ENCODE measurements at places on chromosomes 13 and 19.

GRCh38 chr19:1225440-1226226 lies 12.2 kb downstream of the CBARP start:
- DNase-seq: no peak

DNA sequence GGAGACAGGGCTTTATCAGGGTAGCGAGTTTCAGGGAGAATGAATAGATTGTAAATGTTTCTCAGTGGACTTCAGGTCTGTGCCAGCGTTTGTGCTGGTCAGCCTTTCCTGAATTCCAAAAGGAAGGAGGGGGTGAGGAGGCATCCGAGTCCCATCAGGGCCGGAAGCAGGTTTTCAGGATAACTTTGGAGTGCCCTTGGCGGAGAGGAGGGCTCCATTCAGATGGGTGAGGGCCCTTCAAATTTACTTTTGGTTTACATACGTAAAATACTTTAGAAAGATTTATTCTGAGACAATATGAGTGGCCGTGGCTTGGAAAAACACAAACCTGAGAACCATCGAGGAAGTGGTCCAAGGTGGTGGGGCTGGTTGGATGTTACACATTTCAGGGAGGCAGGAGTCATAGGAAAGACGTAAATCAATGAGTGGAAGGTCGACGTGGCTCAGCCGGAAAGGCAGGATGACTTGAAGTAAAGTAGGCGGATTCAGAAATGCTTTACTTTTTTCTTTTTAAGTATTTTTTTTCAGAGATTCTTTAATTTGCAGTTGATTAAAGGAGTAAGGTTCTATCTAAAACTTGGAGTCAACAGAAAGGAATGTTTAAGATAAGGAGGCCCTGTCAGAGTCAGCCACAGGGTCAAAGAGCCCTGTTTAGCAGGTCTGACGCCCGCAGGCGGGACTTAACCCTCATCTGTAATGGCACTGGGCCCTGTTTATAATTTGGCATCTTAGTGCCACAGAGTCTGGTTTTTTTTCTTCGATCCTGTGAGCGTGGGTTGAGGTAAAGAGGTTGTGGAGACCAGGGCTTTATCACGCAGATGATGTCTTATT lies 32.8 kb downstream of the ATP11A start:
- no peak for DNase-seq

GRCh38 chr19:30449673-30450072 lies 77.5 kb downstream of the ZNF536 start:
- DNase-seq: no peak

DNA sequence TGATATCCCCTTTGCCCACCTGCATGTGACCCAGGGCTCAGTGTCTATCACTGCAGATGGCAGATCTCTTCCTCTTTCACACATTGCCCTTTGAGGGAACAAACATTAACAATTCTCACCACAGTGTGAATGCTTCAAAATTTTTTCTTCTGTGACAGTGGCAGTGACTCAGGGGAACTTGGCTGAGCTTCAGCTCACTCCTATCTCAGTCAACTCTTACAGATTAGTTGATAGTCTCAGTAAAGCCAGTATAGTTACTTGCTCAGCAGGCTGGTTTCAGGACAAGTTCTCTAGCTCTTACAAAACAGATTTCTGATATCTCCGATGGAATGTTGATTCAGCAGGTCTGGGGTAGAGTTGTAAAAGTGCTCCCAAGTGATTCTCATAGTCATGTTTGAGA lies 166.9 kb downstream of the DLEU7 start:
- no peak for DNase-seq

GRCh38 chr19:46697204-46697960 lies 19.5 kb downstream of the PRKD2 start:
- DNase-seq: peak; percentile 93

- no peak for DNase-seq
These were observed 6.0 kb upstream of the ZNF765 start for GRCh38 chr19:53388904-53389303.

- DNase-seq: no peak
These were observed 95.8 kb downstream of the WASF3 start for GRCh38 chr13:26653310-26653709.

DNA sequence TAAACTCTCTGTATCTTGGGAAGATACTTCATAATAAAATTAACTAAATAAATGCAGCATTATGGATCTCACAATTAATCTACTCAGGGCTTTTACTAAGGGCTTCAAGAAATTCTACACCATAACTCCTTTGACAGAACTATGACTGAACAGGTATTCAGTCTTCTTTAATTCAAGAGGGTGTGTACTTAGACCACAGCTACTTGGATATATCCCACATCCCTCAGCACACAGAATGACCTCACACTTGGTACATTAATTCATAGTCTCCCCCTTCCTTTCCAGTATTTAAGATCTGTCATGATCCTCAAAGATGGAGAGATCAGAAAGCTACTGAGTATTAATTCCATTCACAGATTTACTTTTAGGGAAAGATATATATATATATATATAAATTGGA lies 11.6 kb downstream of the DIAPH3 start:
- DNase-seq: no peak

GRCh38 chr19:23868630-23869029 lies 46.1 kb upstream of the ZNF726 start:
- no peak for DNase-seq

GRCh38 chr19:2239771-2240770 lies 3.4 kb downstream of the SF3A2 start:
- DNase-seq: no peak

DNA sequence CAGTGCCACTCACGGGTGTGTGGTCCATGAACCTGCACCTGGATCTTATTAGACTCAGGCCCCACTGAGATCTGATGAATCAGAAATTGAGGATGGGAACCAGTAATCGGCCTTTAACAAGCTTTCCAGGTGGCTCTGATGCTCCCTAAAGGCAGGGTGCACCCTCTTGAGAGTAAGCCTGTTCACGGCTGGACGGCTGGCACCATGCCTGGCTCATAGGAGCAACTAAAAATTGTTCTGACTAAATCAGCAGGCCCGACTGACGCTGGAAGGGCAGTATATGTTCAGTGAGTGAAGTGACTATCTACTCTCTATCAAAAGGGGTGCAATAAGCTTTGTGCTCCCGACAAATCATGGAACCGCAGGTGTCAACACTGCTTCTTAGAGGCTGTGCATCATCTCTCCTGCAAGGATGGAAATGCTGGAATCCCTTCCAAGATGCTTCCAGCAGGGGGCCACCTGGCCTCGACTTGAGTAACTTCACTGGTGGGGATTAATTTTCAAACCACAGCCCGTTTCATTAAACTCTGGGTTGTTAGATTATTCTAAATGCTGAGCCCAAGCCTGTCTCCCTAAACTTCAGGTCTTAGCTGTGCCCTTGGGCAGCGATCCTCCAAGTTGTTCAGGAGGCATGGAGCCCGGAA lies 28.4 kb downstream of the TMTC4 start:
- DNase-seq: peak; percentile 56

DNA sequence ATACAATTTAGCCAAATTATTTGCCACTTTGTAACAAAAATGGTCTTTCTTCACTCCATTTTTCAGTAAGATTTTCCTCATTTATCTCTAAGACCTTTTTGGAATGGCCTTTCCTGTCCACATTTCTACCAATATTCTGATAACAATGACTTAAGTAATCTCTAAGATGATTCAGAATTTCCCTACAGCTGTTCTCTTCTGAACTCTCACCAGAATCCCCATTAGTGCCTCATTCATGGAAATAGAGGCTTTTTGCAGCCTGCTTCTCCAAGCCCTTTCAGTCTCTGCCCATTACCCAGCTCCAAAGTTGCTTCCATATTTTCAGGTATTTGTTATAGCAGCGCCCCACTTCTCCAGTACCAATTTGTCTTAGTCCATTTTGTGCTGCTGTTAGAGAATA lies 867.0 kb downstream of the GPC5 start:
- DNase-seq: no peak

GRCh38 chr13:24307211-24308067 lies 1.9 kb upstream of the C1QTNF9 start:
- DNase-seq: no peak

DNA sequence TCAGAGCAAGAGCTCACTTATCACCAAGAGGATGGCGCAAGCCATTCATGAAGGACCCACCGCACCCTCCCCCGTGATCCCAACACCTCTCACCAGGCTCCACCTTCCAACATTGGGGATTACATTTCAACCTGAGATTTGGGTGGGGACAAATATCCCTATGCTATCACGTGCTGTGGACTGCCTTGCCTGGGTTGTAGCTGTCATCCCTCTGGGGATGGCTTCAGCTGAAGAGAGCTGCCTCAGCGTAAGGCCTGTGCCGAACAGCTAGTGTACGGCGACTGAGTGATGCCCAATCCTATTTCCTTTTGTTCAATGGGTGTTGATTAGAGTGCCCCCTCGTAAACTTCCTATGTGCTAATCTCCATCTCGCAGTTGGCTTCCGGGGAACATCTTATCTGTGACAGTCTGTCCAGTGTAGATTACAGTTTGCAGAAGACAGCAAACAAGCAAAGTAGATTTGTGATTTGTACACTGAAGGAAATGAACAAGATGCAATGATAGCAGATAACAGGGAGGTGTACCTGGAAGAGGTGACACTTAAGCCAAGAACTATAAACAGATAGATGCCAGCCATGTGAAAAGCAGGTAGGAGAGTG lies 11.8 kb upstream of the RCBTB1 start:
- DNase-seq: no peak

DNA sequence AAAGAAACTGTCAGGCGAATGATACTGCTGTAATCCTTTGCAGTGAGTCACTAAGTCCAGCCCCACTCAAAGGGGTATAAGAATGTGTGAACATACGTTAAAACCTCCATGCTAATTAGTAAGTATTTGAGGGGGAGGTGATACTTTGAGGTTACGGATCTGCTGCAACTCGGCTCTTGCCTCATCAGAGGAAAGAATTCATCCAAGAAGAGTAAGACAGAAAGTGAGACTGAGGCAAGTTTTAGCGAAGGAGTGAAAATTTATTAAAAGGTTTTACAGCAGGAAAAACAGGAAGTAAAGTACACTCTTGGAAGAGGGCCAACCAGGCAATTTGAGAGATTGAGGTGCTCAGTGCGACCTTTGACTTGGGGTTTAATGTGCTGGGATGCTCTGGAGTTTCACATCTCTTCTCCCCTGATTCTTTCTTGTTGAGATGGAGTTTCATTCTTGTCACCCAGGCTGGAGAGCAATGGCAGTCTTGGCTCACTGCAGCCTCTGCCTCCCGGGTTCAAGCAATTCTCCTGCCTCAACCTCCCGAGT lies 9.8 kb downstream of the CLEC4M start:
- no peak for DNase-seq

GRCh38 chr19:28305513-28305912 lies 907.4 kb downstream of the UQCRFS1 start:
- DNase-seq: no peak

- DNase-seq: no peak
These were observed 21.9 kb downstream of the PLEKHJ1 start for GRCh38 chr19:2214251-2214650.

Data from NCI-H187 (cell line).